Stimulated activated CD4-positive, alpha-beta T cell treated with anti-CD3 and anti-CD28 coated beads, Interleukin-4, amount 100 ng/mL, for 24 hours (primary cell): ENCODE measurements at places on chromosomes 11 and 22.

DNA sequence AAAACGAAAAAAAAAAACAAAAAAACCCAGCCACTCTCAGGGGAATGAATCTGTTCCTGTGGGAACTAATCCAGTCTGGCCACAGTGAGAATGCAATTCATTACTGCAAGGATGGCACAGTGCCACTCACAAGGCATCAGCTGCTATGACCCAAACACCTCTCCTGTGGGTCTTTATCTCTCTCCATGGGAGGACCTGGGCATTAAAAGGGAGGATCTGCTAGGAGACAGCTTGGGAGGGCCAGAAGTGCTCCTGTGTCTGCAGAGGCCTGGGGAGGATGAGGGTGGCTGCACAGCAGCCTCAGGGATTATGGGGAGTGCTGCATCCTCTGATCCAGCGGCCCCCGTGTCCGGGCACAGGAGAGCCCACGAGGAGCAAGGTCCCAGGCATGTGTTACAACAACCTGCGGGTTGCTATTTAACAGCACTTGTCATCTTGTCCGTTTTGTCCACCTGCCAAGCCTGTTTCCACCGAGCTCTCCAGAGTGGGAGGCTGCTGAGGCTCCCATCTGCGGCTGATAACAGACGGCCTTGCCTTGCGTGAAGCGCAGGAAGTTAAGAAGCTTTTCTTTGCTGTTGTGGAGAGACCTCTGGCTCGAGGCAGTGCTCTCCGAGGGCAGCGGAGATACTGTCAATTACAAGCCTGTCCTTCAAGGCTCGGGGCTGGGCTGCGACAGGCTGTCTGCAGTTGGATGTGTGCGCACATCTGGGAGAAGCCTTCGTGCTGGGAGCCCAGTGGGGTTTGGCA, 97.7 kb downstream of the NXPE2 start:
- DNase-seq, result no peak

DNA sequence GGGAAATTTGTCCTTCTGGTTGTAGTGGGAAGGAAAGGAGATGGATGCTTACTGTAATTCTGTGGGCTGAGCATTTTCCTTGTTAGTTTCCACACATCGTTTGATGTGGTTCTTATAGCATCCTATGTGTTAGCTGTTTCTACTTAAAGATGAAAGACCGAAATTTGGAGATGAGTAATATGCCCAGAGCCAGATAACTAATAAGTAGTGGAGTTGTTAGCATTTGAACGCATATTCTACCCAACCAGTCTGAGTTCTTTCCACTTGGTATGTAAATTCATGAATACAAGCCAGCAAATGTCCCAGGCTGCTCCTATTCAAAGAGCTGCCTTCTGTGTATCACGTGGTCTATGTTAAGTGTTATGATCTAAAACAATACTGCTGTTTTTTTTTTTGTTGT, 14.6 kb downstream of the SPECC1L start:
- peak; percentile 19 for DNase-seq

DNA sequence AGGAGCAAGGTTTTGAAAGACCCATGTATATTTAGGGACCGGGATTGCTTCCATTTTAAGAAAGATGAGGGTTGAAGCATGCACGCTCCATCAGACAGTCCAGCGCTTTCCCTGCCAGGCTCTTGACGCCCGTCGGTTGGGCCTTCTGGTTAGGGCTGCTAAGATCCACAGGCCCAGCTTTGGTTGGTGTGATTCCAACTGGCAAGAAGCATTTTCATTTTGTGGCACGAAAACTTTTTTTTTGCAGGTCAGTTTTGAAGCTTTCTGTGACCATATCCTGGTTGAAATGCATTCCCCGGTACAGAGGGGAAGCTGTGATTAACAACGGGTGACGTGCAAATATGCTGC, 34.3 kb upstream of the MPPED1 start:
- no peak for DNase-seq

DNA sequence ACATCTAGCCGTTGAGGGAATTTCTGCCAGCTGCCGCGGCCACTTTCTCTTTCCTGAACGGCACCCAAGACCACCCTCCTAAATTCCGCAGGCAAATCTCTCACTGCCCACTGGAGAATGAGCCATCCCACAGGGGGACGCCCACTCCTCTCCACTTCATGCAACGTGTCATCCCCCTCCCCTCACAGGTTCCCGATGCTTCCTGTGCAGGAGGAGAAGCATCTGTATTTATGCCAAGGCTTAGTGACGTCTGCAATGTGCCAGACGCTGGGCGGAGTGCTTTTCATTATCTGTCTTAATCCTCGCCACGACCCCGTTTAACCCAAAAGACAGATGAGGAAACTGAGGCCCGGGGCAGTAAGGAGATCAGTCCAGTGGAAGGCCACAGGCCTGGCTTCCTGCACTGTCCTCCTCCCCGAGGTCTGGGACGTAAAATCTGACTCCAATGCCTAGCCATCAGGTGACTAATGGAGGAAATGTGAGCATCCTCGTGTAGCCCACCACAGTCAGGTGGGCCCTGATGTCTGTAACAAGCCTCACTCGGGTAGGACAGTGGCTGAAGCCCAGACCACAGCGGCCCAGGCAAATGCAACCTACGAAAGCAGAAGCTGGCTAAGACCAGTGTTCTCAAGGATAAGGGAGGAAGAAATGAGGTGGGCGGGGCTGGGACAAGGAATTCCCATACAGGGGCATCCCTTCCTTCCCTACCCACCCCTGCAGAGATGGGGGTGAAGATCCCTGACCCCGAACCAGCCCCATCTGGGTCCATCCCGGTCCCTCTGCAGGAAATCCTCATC, 23.1 kb downstream of the MN1 start:
- DNase-seq, result no peak

- DNase-seq, result no peak
These were observed 18.2 kb downstream of the PATZ1 start for GRCh38 chr22:31327806-31328543.

- DNase-seq, result no peak
These were observed 12.6 kb downstream of the JAML start for GRCh38 chr11:118212131-118212725.

DNA sequence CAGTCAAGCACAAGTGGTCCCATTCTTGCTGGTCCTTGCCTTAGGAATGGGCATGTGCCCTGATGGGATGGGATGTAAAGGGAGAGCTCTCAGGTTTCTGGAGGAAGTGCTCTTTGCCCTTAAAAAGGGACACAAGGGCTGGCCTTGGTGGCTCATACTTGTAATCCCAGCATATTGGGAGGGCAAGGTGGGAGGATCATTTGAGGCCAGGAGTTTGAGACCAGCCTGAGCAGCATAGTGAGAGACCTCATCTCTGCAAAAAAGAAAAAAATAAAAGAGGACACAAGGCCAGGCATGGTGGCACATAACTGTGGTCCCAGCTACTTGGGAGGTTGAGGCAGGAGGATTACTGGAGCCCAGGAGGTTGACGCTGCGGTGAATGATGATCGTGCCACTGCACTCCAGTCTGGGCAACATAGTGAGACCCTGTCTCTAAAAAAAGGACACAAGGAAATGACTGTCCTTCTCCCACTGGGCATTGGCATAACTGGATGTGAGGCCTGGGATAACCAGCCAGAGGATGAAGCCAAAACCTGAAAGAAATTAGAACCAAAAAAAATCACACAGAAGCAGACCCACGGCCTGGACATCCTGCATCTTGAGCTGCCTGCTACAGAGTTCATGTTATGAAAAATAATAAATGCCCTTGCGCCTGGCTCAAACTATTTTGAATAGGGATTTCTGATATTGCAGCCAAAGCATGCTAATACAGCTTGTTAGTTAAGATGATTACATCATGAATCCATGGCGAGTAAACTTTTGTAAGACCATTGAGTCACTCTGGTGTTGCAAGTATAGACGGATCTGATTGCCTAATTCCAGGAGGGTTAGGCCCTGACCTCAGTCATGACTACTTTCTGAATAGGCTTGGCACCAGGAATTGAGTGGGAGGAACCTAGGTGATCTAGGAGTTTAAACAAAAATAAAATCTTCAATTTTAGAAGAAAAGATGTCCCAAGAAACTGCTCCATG, 12.9 kb upstream of the CRKL start:
- no peak for DNase-seq
